HS-5 (cell line): ENCODE measurements at places on chromosomes 7 and 10.

DNA sequence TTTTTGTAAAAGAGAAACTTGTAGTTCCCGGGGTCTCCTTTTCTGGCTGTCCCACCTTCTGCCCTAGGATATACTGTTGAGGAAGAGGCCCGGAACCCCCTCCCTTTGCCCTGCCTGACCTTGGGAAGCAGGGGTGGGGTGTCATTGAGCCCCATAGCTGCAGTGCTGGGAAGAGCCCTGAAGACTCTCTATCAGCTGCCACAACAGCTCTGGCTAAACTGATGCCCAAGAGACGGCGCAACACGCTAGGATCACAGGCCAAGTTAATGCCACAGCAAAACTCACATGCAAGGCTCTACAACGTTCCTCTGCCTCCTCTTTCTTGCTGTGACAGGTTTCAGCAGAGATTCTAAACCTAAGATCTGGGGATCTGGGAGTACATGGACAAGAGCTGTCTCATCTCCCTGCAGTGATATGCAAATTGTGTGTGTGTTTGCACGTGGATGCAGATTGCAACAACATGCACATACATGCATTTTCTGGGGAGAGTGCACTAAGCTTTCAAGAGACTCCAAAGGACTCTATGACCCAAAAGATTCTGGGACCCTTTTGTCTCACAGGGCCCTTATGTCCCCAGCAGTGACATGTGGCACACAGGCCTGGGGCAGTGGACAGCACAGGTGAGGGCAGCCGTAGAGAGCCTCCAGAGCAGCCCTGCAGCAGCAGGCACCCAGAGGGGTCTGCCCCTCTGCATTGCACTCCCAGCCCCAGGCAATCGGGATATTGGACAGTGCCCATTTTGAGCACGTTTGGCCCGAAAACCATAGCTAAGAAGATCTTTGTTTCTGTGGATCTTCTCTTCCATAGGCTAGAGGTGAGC is 2.5 kb downstream of the RASSF4 start:
- DNase-seq = no peak

DNA sequence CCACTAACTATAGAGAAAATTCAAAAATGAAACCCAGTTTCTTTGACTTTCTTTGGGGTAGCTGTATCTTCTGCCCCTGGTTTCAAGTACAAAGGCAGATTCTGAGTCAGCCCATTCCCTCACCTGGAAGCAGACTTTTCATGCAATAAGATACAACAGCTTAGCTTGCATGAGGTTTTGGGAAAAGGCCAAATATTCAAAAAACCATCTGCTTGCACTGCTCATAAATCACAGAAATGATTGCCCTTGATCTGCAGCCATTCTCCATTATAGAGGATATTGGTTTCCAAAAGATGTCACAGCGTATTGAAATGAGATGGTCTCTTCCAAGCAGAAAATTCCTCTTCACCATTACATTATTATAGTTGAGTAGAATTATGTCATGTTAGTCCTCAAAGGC is 354.0 kb downstream of the PHF14 start:
- no peak for DNase-seq

DNA sequence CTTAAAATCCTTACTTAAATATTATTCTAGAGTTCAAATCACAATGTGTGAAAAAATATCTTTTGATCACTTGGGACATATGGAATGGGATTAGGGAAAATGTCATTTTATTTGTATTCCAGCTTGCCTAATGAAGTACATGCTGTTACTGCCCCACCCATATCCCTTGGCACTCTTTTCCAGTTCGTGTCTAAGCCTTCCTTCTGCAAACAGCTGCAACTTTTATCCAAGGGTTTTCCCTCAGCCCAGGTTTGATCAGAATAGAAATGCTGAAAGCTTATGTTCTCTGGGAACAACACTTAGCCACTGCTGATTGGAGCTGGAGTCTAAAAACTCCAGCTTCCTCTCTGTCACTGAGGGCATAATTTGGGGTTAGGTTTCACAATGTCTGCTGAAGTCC is 214.1 kb upstream of the FAM3C start:
- DNase-seq = no peak

GRCh38 chr7:74254858-74255379 is 720 bp upstream of the RFC2 start:
- DNase-seq = no peak

GRCh38 chr7:3197567-3198213 is 103.4 kb upstream of the SDK1 start:
- DNase-seq = no peak

- DNase-seq = peak; percentile 26
Measured at GRCh38 chr10:115657161-115657860, 564.1 kb downstream of the ATRNL1 start.

DNA sequence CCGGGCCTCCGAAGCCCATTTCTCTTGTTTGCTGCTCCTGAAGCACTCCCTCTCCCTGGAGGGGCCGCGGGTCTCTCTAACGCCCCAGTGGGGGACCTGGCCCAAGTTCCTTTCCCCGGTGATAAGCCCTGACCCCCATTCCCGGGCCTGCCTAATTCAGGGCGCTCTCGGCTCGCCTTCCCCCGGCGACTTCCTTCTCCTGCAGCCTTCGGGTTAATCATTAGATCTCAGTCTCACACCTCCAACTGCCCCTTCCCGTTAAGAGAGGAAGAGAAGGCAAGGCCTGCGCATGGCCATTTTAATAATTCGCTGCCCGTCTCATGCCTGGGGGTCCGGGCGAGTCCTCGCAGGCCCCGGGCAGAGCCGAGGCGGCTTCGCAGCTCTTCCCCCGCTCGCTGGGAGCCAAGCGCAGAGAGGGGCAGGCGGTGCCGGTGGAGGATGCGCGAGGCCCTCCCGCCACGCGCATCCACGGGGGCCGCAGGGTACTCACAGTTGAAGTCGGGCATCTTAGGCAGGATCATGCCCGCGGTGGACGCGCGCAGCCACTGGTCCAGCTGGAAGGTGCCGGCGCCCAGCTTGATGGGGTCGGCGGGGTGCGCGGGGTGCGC is 1.2 kb downstream of the MNX1 start:
- no peak for DNase-seq

GRCh38 chr7:19111474-19112273 is 5.8 kb downstream of the TWIST1 start:
- no peak for DNase-seq

DNA sequence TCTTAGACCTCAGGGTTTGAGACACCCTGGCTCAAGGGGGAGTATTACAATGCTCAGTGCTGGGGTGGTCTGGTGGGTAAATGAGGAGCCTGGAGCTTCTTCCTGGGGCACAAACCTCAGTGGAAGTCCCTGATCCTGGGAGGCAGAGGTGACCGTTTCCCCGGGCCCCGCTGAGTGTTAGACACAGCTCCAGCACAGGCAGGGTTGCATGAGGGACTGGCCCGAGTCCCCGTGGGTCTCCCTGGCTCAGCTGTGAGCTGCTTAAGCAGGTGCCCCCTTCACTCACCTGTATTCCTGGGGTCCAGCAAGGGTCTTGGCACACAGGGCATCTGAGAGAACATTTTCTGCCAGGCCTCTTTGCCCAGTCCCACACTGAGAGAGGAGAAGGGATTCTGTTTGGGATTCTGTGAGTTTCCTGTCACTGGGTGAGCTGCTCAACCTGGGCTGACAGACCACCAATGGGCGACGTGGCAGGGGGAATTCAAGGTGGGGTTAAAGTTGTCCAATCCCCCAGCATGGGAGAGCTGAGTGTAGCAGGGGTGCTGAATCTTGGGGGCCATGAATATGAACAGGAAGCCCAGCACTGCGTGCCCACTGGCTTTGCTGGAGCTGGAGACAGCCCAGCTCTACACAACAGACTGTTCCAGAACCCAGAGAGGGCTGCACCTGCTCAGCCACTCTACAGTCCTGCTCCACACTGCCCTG is 29.9 kb downstream of the DDIT4 start:
- DNase-seq = no peak

DNA sequence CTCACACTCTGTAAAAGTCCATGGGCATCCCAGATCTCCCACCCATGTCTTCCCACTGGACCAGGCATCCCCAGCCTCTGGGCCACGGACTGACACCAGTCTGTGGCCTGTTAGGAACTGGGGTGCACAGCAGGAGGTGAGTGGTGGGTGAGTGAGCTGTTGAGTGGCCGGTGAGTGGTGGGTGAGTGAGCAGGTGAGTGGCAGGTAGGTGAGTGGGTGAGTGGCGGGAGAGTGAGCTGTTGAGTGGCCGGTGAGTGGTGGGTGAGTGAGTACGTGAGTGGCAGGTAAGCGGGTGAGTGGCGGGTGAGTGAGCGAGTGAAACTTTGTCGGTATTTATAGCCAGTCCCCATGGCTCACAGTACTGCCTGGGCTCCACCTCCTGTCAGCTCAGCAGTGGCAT is 471.2 kb downstream of the DNAJB6 start:
- no peak for DNase-seq

GRCh38 chr7:1249731-1250130 is 17.1 kb downstream of the UNCX start:
- no peak for DNase-seq

- no peak for DNase-seq
Measured at GRCh38 chr10:88065383-88066049, 202.1 kb downstream of the PTEN start.

- DNase-seq = no peak
Measured at GRCh38 chr10:71603150-71603549, 116.4 kb downstream of the C10orf105 start.

- DNase-seq = no peak
Measured at GRCh38 chr10:116606061-116606483, 14.7 kb upstream of the PNLIPRP2 start.

DNA sequence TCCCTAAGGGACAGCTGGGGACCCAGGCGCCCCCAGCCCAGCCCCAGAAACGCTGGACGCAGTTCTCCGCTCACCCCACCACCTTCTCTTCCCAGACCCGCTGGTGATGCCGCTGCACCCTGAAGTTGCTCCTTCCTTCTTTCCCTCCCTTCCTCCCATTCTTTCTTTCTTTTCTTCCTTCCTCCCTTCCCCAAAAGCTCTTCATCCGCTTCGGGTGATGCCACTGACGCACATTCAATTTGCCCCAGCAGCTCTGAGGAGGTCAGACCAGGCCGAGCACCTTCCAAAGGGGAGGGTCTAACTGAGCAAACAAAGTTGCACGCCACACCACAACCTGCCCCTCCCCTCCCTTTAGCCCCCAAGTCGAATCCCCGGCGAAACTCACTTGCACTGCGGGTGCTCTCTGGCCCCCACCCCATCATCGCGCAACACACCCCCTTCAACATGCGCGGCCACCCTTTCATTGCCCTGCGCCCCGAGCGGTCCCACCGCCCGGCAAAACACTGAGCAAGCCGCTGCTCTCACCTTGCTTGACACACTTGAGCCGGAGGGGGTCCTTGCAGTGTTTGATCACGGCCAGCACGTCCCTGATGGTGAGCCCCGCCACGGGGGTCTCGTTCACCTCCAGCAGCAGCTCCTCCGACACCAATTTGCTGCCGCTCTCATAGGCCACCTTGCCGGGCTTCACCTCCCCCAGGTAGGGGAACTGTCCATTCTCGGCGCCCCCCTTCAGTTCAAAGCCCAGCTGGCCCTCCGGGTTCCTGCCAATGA is 787 bp downstream of the MAGI2 start:
- DNase-seq = no peak

GRCh38 chr10:338171-339037 is 203.1 kb downstream of the ZMYND11 start:
- no peak for DNase-seq

DNA sequence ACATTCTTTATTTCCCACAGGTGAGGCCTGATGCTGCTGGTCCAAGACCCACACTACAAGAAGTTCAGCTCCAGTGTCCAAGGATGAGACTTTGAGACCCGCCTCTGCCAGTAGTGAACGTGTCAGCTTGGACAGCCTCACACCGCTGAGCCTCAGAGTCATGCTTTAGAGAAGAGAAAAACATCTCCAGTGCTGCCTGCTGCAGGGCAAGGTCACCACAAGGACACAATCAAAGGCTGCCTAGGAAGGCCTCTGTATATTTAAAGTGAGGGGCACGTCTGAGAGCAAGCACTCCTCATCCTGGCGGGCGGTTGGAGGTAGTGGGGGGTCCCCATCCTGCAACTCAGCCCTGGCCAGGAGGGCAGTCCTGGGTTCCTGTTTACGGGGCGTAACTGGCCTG is 19.3 kb downstream of the FGFR2 start:
- no peak for DNase-seq

- no peak for DNase-seq
Measured at GRCh38 chr10:60422809-60423208, 33.1 kb upstream of the ANK3 start.

- peak; percentile 39 for DNase-seq
Measured at GRCh38 chr10:97499561-97500296, 1.0 kb downstream of the UBTD1 start.

DNA sequence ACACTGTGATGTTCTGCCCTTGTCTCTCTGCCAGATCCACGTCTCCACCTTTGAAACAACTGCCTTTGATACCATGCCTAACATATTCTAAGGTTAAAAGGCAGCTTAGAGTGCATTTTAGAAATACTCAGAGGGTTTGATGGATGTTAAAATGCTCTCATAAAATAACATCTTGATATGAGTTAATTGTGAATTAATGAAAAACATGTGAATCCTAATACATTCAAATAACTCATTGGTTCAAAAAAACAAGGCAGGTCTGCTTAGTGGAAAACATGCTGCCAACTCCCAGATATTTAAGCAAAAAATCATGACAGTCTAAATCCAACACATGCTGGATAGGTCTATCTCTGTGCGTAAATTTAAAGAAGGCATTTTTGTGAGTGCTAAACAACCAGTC is 291.8 kb downstream of the AHR start:
- DNase-seq = no peak

DNA sequence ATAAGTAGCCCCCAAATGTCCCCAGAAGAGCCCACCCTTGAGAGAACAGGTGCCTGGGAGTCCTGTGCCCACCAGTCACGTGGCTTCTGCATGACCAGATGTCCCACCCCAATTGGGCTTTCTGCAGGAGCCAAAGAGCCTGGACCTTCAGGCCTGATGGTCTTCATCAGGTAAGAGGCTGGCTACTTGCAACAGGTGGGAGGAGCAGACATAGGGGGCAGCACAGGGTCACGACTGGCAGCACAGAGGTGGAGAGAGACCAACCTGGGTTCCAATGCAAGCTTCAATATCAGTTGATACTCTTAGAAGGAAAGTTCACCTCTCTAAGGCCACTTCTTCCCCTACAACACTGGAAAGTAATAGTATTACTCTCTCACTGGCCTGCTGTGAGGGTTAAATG is 288.0 kb downstream of the ELMO1 start:
- DNase-seq = no peak

DNA sequence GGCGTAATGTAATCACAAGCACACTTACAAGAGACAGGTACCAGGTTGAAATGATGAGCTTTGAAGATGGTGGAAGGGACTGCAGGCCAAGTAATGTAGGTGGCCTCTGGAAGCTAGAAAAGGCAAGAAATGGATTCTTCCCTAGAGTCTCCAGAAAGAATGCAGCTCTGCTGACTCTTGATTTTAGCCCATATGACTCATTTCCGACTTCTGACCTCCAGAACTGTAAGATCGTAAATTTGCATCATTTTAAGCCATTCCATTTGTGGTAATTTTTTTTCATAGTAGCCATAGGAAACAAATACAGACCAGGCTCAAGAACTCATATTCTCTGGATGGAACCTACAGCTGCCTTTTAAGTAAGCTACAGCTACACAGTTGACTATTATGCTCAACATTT is 315.5 kb downstream of the MAGI2 start:
- peak; percentile 64 for DNase-seq

DNA sequence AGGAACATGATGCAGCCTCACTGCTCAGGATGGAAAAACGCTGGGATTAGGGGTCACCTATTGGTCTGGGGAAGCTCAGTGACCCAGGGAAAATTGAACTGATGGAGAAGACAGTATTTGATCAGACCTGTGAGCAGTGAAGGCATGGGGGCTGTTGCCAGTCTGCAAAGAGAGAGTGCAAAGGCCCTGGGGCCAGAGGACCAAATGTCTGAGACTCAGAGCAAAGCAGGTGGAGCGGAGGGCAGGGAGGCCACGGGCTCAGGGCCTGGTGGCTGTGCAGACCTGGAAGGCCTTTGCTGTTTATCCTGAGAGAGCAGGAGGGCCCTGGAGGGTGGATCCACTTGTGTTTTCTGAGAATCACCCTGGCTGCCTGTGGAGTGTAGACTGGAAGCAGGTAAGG is 67.1 kb downstream of the INPP5A start:
- DNase-seq = no peak
